Renal pelvis (tissue), 12 donors: ENCODE measurements at places on chromosomes 3 and 15.

DNA sequence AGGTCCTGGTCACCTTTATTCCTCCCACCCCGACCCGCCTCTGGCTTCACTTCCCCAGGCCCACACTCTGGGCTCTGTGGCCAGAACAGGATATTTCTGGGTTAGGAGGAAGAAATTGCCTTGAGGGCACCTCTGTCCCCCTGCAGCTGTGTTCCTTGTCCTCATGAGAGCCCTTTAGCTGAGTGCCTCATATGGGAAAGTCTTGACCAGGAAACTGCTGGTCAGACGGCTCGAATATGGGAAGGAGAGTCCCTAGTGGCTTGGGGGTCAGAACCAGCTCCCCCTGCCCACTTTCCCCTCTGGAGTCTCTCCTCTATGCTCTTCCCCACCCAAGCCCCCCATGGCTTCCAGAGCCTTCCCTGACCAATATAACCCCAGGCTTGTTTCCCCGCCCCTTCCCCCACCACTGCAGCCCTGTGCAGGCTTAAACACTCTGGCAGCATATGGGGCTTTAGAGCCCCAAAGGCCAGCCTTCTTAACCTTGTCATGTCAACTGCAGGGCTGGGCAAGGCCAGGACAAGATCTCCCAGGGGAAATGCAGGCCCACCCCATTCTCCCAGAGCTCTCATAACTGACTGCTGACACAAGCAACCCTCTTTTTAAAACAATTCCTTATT, 36.4 kb downstream of the SEC22C start:
- no peak for DNase-seq

DNA sequence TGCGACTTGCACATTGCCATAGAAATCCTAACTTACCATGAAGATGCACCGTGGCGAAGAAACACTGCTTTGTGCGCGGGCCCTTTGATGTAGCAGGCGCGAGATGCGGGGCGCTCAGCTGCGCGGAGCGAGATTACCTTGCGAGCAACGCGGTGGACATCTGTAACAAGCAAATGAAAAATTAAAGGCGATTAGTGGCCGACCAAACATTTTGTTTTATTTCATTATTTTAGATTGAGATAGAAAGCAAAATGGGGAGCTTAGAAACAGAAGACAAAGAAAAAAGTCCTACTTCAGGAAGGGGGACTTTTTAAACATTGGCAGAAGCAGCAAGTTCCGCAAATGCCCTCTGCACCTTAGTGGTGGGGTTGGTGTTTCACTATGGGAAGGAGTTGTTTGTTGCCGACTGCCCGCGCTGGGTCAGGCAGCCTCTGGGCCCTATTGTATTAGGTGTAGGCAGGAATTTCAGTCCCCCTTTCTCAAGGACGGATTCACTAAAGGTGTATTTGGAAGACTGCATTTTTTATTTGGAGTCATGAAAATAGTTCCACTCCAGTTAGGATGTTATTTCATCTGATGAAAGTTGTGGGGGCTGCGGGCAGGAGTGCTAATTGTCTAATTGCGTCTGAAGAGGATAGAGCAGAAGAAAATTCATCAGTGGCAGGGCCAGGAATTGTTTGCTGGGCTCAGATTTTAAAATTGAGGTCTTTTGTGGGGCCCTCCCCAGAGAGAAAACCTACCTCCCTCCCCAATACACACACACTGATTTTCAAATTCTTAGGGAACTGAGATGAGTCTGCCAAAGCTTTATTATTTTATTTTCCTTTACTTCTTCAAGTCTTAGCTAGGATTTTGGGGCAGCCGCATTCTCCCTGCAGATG, 17.4 kb downstream of the ZIC4 start:
- no peak for DNase-seq

GRCh38 chr3:4472766-4473165, 5.7 kb upstream of the SUMF1 start:
- no peak for DNase-seq

GRCh38 chr3:9147896-9148266, 101.6 kb downstream of the SRGAP3 start:
- no peak for DNase-seq

GRCh38 chr3:45123030-45123429, 23.1 kb downstream of the CDCP1 start:
- DNase-seq = no peak

DNA sequence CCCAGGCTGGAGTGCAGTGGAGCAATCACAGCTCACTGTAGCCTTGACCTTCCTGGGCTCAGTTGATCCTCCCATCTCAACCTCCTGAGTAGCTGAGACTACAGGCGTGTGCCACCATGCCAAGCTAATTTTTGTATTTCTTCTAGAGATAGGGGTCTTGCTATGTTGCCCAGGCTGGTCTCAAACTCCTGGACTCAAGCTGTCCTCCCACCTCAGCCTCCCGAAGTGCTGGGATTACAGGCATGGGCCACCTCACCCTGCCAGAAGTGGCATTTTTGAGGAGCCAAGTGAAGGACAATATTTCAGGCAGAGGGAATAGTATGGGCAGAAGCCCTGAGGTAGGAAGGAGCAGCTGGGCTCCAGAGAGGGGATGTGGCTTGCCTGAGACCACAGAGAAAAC, 4.7 kb downstream of the ANKDD1A start:
- DNase-seq = no peak
